Activated CD8-positive, alpha-beta memory T cell treated with anti-CD3 and anti-CD28 coated beads for 24 hours (primary cell): ENCODE measurements at places on chromosomes 2 and 18.

GRCh38 chr18:23260926-23261590 is 125.8 kb downstream of the CABLES1 start:
- DNase-seq = no peak

GRCh38 chr18:51727780-51728179 is 530.3 kb upstream of the MEX3C start:
- DNase-seq = no peak

DNA sequence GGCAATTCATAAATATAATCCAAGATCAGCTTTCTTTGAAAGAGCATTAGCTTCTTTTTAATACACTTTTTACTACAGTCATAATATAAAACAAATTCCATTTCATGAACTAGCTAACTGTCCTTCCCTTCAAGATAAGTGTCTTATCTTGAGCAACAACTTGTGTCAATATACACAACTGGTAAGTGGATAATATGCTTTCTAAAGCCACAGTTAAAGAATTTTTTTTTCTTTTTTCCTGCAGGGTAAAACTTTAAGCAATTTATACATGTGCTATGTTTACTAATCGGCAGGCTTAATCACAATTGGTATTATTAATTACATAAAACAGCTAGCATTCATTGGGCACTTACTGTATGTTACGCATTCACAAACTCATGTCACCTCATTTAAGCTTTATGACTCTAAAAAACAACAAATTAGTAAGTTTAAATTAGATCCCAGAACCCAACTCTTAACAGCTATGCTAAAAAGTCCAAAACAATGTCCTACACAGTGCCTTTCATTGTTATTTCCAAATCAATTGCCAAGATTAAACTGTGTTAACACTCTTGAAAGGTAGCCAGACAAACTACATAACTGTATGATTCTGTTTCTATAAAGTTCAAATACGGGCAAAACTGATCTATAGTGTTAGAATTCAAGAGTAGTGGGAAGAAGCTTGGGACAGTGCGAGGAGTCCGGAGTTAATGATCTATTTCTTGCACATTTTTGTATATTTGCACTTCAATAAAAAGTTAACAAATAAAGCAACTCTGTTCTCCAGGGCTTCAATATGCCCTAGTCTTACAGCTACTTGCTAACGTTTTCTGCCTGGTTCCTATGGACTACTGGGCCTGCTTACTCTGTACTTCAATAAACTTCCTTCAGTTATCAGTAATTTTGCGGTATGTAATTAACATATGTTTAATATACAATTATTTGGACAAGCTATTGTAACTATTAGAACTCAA is 6.0 kb downstream of the TXNL1 start:
- no peak for DNase-seq

DNA sequence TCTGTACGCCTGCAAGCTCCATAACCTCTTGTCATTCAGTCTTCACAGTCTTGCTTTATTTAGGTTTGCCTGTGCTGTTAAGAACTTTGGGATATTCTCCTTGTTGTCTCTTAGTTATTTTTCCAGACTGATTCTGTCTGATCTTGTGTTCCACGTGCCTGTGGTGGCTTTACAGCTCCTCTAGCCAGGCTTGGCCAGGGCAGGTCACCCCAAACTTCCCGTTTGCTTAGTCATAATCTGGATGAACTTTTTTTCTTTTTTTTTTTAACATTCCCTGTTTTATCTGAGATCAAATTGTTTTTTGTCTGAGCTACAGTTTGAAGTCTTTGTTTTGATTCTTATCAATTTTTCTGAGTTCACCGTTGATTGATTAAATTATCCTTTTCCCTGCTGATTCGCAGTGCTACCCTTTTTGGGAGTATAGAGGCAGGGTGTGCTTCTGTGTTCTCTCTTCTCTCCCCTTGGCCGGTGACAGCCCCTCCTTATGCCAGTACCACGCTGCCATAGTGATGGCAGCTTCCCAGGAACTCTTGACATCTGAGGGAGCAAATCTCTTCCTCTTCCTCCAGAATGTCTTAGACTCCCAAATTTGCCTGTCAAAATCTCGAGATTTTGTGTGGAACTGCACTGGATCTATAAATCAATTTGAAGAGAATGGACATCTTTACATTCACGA is 2.5 kb downstream of the SP100 start:
- no peak for DNase-seq

GRCh38 chr2:1479346-1479745 is 66.1 kb downstream of the TPO start:
- DNase-seq = peak; percentile 17

DNA sequence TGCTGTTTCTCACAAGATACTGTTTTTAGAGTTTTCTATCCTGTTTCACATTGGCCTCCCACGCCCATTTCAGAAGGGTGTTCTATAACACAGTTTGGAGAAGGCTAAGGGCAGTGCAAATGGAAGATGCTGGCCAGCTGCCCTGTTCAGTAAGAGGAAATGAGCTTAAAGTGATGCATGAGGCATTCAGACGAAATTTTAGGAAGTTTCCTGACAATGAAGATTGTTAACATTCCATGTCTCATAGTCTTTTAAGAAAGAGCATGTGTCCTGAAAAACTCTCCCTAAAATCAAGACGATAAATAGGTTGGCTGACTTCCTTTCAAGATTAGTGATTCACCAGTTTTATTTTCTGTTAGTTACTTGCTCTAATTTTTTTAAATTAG is 484.2 kb upstream of the NRP2 start:
- DNase-seq = no peak

GRCh38 chr18:23972453-23972852 is 42.1 kb upstream of the TTC39C start:
- no peak for DNase-seq

GRCh38 chr2:121524685-121525425 is 5.8 kb upstream of the RNU4ATAC start:
- DNase-seq = no peak

DNA sequence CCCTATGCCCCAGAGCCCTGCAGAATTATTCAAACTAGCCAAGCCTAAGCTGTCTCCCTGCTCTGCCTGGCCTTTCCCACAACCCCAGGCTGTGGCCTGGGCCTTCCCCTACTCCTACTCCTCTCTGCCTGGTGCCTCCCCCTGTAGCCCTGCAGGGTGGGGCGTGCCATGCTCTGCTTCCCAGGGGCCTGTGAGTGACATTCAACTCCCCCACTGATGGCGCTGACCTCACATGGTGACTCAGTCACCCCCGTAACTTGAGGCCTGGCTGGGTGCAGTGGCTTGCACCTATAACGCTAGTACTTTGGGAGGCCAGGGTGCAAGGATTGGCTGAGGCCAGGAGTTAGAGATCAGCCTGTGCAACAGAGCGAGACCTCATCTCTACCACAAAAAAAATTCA is 60.6 kb downstream of the KIF1A start:
- no peak for DNase-seq

- no peak for DNase-seq
Measured at GRCh38 chr2:9657731-9658130, 26.9 kb upstream of the YWHAQ start.

DNA sequence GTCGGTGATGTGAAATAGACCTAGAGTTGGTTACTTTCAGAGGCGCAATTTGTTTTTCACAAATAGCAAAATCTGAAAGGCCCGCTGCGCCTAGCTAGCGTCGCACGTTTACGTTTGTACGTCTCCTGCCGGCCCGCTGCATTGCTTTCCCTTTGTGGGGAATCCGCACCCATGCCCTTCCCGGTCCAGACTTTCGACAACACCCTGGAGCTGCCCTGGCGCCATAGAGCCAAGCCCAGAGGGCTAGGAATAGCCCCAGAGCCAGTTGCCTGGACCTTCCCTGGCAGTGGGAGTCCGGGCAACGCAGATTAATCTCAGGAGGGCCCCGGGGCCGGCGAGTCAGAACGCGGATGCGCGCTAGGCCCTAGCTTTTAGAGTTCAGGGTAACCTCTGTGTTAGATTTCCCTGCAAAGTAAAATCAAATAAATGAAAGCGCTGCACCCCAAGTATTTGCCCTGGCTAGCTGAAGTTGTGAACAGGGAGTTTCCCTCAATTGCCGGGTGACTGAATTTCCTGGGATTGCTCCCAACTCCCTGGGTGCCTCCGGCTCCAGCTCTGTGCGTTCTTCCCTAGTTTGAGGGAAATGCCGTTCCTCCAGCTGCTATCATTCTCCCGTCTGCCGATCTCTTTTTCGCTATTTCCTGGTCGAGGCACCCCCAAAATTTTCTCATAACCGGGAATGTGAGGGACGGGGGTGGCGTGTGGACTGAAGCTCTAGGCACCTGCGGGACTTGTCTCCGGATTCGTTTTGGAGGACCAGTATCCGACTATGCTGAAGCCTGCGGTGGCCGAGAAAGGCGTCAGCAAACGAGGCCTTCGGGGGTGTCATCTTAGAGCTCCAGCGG is 1.2 kb upstream of the EN1 start:
- DNase-seq = no peak

DNA sequence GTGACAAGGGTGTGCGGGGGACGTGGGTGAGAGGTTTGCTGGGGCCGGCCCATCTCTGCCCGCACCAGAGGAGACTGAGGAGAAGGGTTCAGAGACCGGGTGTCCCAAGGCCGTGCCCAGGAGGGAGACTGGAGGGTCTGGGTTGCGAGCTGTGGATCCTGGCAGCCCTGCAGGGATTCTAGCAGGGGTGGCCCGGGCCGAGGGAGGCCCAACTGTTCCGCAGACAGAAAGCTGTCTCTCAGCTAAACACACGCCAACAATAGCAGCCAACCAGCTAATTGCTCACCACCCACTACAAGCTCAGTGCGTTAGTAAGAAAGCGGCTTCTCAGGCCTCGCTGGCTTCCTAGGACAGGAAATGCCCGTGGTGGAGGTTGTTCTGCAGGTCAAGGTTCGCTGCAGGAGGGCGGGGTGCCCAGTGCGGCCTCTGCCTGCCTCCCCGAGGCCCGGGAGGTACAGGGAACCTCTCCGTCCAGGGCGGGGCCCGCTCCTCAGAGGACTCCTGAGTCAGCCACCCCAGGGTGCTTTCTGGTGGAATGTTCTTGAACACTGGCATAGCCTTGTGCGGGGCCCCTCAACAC is 282.0 kb upstream of the PXDN start:
- no peak for DNase-seq

GRCh38 chr2:239412905-239413603 is 12.2 kb upstream of the HDAC4 start:
- no peak for DNase-seq

DNA sequence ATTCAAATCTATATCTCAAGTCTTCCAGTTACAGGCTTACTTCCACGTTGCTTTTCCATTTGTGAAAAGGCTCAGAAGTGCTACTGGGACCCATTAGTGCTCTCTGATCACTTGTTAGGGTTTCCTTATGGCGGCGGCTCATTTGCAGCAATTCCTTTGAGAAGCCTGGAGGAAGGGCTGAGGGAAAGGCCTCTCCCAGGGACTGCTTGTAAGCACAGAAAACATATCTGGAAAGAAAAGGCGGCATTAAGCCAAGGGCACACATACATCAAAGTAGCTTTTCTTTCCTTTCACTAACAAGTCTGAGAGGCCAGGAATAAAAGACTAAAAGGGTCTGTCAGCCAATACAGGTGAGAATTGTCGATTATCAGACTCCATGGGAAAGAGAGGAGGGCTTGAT is 39.4 kb upstream of the ITGB6 start:
- no peak for DNase-seq

- DNase-seq = no peak
Measured at GRCh38 chr2:51472783-51473182, 440.9 kb upstream of the NRXN1 start.

GRCh38 chr2:8533923-8534322 is 147.9 kb upstream of the ID2 start:
- no peak for DNase-seq

- no peak for DNase-seq
Measured at GRCh38 chr2:139946690-139947089, 1166.5 kb upstream of the NXPH2 start.

- no peak for DNase-seq
Measured at GRCh38 chr18:12694032-12694431, 8.5 kb downstream of the CEP76 start.

- no peak for DNase-seq
Measured at GRCh38 chr2:28678944-28679343, 72.7 kb upstream of the PPP1CB start.
